ENCODE measurements at places on chromosomes 6 and 20.
A peak's percentile ranks its signal among the peaks of the same experiment; 100 is the strongest.

DNA sequence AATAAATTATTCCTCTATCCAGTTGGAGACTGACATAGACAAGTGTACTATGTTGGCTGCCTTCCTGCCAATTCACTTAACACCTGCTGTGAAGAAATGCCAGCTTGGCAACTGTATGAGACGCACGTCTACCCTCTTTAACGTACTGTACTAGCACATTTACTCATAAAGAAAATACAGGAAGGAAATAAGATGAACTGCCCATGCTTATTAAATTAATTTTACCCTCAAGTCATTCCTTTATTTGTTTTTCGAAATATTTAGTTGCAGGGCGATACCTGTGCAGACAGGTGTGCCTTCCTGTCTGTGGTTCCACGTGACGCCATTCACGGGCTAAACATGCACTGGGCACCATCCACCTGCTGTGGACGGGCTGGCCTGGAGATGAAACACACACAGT is 52.0 kb downstream of the PSMG4 start:
- DNase-seq, result no peak

DNA sequence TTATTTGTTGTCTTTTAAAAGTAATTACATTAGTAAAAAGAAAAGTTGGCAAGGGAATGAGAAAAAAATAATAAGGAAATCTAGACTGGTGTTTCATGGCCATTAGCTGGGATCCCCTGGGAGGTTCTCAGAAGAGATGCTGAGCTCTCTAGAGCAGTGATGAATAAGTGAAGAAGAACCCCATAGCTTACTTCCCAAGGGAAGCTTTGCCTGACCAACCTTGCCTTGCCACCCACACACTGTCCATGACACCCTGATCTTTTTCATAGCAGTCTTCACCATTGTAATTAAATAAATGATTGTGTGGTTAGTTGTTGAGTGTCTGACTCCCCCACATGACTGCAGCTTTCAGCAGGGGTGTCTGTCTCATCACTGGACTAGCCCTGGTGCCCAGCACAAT is 5.9 kb downstream of the C6orf163 start:
- no peak for DNase-seq

DNA sequence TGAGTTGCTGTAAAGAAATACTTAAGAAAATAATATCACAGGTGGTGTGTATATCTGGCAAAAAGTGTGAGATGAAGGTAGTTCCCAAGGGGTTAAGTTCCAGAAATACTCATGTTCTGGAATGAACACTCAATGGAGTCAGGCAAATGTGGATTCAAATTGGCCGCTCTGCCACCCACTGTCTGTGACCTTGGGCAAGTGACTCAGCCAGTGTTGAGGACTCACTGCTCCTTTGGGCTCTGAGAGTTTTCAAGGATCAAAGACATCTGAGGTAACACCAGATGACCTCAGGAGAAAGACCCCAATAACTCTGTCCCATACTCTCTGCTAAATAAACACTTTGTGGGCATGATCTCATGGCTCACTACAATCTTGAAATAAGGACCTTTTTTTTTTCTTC is 59.2 kb upstream of the EYA2 start:
- DNase-seq, result no peak

DNA sequence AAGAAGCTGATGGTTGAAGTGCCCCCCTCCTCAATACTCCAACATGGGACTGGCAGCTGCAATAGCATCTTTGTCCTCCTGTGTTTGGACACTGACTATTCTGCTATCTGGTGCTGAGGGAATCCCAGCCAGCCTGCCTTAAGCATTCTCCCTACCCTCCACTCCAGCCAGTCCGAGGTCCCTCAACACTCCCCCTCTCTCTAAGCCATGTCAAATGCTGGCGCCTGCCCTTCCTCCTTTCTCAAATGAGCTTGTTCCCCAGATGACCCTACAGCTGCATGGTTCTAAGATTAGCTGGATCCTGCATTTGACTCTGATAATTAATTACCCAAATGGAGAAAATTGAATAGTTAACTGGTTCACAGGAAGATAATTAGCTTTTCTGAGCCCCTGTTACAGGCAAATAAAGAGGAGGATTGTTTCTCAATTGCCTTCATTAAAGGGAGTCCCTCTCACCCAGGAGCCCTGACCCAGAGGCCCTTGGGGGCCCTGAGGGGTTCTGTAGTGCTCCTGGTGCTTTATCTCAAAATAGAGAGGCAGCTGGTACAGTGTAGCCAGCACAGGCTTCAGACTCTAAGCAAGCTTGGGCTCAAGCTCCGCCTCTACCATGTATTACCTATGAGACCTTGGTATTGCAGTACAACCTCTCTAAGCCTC is 37.9 kb upstream of the CHD6 start:
- no peak for DNase-seq

GRCh38 chr6:12803486-12803885 is 86.9 kb downstream of the PHACTR1 start:
- no peak for DNase-seq

DNA sequence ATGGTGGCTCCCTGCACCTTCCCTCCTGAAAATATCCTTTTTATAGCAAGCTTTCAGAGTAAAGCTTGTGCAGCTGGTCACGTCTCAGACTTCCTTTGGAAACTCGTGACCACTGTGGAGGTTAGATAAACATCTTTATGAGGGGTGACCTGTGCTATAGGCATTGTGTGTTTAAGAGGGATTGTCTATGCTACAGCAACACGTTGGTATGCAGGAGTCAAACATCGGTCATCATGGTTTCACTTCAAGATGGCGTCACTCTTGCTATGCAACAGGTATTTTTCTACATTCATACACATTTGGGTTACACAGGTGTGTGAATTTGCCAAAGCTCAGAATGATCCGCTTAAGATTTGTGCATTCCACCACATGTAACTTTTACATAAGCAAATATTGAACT is 14.6 kb upstream of the BLCAP start:
- no peak for DNase-seq

DNA sequence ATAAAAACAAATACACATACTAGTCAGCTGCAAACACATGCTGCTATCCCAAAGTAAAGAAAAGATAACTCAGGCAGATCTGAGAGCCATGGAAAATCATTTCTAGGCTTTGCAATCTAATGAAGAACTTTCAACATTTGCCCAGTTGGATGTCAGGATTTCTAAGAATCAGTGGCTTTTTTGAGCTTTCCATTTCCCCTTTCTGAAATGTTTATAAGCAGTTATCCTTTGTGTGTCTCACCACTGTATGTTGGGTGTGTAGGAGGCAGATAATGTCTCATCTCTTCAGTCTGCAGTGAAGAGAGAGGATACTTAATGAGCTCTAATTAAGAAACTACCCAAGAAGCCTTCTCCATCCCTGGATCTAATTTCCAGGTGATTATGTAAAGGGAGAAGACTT is 43.6 kb downstream of the RGS17 start:
- no peak for DNase-seq

DNA sequence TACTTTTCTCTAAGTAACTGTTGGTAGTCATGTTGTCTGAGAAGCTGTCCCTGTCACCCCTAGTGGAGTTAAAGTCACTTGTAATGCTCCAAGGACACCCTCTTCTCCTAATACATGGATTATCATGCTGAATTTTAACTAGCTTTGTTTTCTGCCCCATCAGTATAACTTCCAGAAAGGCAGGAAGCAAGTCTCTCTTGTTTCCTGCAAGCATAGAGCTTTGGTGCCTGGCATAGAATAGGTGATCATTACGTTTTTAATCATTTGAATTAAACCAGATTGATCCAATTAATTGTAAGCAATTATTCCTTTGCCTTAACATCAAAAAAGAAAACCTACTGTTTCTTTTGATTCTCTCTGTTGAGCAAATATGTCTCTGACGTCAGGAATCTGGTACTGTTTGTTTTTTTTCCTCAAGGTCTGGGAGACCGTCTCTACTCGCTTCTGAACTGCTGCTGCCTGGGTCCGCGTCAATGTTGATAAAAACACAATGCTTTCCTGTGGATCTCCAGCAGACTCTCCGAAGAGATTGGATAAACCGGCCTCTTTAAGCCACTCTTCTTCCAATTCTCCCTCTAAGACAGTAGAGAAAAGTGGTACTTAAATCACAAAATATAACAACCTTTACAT is 71.8 kb downstream of the ARHGAP18 start:
- DNase-seq, result no peak

DNA sequence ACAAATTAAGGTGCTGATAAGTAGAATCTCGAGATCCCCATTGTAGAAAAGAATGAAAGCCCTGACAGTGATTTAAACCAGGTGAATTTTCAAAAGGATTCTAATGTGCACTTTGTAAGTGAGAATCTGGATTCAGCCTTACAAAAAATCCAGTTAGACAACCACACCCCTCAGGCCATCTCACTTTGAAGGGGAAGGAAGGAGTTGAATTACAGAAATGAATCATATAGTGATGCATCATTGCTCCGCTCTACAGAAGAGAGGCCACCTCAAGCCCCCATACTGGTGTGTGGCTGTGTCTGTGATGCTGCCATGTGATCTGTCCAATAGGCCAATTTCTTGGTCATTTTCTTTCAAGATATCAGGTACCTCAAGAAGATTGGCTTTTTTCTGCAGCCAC is 85.5 kb upstream of the NT5E start:
- DNase-seq, result no peak

- no peak for DNase-seq
Measured at GRCh38 chr6:101527467-101527866, 134.0 kb downstream of the GRIK2 start.

- DNase-seq, result no peak
Measured at GRCh38 chr6:125509477-125509876, 207.7 kb upstream of the HDDC2 start.

GRCh38 chr6:165825256-165825815 is 162.3 kb upstream of the PDE10A start:
- DNase-seq, result no peak

GRCh38 chr20:47303736-47304135 is 52.8 kb downstream of the ZMYND8 start:
- DNase-seq, result no peak

GRCh38 chr6:53679446-53679933 is 13.9 kb upstream of the KLHL31 start:
- peak; percentile 51 for DNase-seq

GRCh38 chr6:12927746-12928145 is 211.2 kb downstream of the PHACTR1 start:
- DNase-seq, result no peak

- no peak for DNase-seq
Measured at GRCh38 chr20:30630761-30631160, 626.7 kb upstream of the DEFB115 start.

- DNase-seq, result no peak
Measured at GRCh38 chr6:100463630-100464161, 1.0 kb downstream of the SIM1 start.

DNA sequence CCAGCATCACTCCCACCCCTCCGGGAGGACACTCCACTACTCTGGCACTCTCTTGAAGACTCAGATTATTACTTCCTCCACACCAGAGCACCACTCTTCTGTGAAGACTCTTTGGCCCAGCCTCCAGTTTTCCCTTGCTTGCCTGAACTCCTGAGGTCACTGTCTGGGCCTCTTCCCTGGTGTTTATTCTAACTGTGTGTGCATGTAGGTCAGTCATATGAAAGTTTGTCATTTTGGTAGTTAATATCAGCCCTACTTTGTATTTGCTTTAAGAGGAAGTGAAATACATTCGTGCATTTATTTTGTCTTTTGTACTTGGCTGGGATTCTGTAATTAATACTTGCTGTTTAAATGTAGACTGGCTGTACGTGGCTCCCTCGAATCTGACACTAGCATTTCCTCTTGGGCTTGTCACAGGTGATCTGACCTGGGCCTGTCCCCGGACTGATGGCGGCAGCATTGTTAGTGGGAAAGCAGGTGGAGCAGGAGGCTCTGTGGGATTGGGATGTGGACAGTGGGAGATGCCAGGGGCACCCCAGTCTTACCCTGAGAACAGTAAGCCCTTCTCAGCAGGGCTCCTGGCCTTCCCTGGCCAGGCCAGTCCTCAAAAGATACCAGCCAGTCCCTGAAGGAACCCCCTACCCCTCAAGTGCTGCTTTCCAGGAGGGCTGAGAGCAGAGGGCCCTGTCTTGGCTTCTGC is 350.5 kb downstream of the CDC5L start:
- no peak for DNase-seq

- no peak for DNase-seq
Measured at GRCh38 chr6:109580519-109580918, 97.5 kb upstream of the ZBTB24 start.

- peak; percentile 100 for DNase-seq
Measured at GRCh38 chr6:35318196-35319171, 20.9 kb downstream of the DEF6 start.

DNA sequence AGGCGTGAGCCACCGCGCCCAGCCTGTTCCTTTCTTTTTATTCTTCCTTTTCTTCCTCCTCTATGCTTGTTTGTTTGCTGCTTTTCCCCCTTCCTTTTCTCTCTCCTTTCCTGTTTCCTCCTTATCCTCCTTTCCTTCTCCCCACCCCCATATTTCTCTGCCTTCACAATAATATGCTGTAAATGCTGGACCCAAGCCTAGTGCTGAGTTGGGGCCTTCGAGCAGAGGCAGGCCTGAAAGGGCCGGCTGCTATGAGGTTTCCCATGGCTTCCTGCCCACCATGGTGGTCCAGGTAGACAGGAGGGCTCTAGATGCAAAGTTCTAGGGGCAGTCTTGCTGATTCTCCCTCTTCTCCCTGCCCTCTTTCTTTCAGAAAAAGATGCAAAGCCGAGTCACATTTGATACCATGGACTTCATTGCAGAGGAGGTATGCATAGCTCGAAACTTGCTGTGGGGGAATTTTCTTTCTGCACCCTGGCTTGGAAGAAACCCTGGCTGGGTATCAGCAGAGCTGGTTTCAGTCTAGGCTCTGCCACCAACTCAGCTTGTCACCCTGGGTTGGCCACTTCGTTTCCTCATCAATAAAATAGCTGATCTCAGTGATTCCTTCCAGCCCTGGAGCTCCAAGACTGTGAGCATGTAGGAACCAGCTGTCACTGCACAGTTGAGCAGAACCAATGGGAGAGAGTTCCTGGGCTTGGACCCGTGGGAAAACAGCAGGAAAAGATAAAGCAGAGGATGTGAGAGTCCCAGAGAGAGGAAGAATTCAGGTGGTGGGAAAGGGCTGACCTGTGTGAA is 7.4 kb downstream of the CNBD2 start:
- DNase-seq, result no peak

DNA sequence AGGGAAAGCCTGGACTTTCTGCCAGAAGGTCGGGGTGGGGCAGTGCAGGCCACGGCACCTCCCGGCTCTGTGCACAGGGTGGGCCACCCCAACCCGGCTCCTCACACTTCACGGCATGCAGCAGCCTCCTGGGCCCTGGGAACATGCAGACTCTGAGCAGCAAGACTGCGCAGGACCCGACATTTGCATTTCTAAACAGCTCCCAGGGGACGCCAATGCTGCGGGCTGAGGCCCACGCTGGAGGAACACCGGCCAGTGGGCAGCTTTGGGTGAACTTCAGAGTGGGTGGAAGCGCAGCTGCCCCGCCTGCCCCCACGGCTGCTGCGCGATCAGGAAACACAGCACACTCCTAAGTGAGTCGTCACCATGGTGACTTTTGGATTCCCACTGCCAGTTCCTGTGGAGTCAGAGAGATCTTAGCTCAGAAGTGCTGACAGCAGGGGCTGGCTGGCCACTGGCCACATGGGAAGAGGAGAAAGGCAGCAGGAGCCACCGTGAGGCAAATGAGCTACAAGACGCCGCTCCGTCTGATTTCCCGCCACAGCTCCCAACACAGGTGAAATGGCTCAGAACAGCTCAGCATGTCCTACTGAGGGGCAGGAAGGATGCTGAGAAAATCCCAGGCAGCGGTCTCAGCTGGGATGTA is 52.1 kb downstream of the RNASET2 start:
- DNase-seq, result no peak

All from H1 (cell line).